ENCODE measurements at places on chromosomes 7 and 10.

DNA sequence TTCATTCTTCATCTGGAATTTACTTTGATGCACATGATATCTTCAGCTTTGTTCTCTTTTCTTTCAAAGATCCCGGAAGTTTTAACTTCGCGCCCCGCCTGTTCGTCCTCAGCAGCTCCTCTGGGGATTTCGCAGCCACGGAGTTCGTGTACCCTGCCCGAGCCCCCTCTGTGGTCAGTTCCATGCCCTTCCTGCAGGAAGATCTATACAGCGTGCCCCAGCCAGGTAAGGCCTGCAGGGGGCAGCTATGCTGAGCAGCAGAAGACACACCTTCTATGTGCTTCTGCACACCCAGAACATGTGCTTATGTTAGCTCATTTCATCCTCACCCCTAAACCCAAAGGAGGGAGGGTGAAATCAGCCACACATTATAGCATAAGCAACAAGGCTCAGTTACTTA is 79.7 kb upstream of the LYZL2 start:
- no peak for DNase-seq

DNA sequence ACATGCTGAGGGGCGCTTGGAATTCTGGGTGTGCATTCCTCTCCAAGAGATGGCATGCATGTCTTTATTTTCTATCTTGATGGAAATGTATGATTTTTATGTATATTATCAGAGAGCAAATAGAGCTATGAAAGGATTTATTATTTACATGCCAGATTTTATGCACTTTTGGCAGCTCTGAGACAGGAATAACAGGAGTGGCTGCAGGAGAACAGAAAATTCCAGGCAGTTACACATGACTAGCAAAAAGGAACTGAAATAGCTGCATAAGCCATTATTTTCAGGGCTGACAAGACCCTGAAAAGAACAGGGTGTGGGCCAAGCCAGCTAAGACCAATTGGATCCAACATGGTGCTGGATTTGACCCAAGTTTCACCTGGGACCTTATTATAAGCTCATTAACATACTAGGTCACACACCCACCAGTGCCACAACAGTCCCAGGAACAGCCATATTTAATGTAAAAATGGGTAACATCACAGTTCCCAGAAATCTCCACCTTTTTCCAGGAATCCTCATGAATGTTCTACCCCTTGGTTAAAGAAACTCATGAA is 43.2 kb upstream of the ACSL5 start:
- no peak for DNase-seq

- DNase-seq: no peak
These were observed 268.0 kb downstream of the ZEB1 start for GRCh38 chr10:31586723-31587638.

DNA sequence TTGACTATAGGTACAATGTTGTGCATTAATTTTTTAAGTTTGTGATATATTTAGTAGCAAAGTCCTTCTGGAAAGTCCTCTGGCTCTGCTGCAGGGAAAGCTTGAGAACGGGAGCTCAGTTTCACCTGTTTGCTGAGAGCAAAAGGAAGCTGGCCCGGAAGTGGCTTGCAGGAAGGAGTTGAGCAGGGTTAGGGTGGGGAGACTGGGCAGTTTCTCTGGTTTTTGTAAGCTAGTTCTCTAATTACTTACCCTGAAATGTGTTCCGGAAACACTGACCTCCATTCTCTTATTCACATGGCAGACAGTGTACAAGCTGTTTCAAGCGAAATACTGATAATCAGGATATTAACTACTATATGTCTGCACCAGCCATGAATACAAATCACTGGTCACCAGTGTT is 22.3 kb downstream of the MAP3K8 start:
- DNase-seq: no peak

DNA sequence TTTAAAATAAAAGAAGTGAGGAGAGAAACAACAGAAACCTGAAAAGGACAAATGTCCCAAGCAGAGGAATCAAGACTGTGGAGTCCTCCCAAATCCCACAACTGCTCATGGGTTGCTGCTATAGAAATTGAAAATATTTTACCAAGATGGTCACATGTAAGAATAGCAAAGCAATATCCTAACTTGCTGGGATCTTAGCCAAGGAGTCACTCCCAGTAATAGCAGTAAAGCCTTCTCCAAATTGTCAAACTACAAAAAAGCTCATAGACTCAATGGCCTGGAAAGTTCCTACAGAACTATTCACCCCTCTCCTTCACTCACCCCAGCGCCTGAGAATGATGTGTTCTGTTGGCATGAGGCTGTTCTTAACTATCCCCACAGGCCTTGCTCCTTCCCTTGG is 186.5 kb downstream of the ELMO1 start:
- no peak for DNase-seq

DNA sequence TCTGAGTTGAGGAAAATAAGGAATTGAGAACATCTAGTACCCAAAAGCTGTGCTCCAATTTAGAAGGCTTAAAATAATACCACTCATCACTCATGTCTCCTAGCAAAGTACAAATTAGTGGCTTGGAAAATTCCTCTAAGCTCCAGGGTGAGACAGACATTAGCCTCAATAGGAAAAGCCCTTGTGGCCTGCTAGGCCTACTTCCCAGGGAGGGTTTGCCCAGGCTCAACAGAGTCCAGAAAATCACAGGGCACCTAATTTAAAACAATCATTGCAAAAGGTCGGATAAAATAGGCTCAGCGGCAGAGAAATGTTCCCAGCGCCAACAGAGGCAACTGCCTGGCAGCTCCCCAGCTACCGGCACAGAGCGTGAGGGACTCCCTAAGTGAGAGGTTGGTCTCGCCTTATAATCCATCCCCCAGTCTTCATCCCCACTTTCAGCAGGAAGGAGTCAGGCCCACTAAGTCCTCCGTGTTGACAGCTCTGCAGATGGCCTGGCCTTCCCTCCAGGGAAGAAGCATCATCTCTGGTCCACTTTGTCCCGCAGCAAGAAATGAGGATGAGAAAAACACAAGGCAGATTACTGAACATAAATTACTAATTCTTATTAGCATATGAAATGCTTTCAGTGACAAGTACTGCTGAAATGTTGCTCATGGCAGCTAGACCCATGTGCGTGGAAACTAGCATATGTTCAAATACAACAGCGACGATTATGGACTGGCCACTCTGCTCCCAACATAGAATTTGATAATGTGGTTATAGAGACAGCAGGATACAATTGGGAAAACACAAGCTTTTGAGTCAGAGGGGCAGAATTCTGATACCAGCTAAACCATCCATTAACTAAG is 1177.7 kb upstream of the AUTS2 start:
- no peak for DNase-seq
